ENCODE measurements at places on chromosomes 16 and 17.
A peak's percentile ranks its signal among the peaks of the same experiment; 100 is the strongest.

GRCh38 chr16:89448656-89449055 lies 41.7 kb downstream of the ANKRD11 start:
- no peak for DNase-seq

DNA sequence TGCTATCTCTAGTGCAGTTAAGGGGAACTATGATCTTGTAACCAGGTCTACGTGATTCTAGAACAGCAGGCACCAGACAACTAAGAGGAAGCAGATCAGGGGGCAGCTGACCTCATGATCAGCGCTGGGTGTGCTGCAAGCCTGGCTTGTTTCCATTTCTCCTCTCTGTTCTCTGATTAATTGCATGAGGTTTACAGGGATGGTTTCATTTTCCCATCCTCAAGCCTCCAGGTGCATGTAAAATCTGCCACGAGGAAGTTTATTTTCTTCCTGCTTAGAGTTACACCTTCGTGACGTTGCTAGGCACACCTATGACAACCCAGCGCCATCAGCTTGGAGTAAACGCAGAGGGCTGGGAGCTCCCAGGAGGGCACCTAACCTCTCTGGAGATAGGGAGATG lies 4.3 kb upstream of the NUPR1 start:
- no peak for DNase-seq

- DNase-seq, result peak; percentile 16
Observed at GRCh38 chr17:38815576-38816193, 9.4 kb downstream of the CWC25 start.

DNA sequence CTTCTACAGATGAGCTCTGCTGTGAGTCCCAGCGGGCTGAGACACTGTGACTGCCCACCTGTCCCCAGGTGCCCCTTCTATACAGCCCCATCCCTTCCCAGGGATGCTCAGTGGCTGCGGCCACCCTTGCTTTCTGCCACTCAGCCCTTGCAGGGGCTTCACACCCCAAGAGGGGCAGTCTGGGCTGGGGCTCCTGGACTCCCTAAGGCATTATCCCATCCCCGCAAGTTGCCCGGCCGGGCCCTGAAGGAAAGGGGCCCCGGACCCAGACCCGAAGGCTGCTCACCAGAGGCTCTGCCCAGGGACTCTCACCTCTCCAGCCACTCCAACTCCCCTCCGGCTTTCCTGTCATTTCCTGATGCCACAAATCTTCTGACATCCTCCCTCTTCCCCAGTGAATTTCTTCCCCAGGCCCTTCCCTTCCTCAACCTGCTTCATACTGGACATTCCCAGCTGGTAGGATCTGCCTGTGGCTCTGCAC lies 88.5 kb upstream of the TOB1 start:
- no peak for DNase-seq

GRCh38 chr17:37527249-37527851 lies 37.7 kb downstream of the DUSP14 start:
- peak; percentile 67 for DNase-seq

- DNase-seq, result no peak
Observed at GRCh38 chr17:65583921-65584603, 22.6 kb upstream of the AXIN2 start.

DNA sequence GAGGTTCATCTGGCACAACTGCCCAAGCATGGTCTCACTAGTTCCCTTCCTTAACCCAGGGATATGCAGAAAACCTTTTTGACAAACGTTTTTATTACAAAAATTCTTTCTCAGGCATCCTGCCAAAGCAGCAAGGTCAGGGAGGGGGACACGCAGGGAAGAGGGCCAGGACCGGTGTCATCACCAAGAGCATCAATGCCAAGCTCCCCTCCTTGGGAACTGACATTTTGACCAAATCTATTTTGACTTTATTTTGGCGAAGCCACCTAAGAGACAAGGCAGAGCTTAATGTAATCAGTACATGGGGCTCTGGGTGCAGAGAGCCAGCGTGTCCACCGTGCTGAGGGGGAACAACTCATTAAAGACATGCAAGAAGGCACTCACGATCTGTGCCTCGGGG lies 265.2 kb downstream of the CBLN1 start:
- no peak for DNase-seq

DNA sequence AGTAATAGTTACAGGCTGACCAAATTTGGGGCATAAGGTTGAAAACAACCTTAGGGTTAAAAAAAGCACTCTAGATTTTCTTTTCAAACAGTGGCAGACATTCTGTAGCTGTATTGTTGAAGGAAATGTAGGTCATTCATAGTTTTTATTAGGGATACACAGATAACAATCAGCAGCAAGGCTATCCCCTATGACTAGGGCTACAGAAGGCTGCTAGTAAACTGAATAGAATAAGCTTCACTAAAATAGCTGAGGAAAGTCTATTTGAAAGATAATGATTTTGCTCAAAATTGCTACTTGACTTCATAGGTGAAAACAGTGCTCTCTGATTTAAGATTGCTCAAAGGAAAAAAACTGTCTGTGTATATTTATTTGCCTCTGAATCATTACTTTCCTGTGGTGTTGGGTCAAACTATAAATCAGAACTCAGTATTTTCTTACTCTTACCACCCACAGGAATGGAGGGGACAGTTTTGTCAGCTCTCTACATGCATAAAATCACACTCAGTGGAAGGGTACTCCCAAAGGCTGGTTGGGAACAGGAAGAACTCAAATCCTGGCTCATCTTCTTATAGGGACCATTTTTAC lies 24.8 kb downstream of the RPGRIP1L start:
- no peak for DNase-seq

- no peak for DNase-seq
Observed at GRCh38 chr17:55216888-55217287, 47.9 kb upstream of the HLF start.

DNA sequence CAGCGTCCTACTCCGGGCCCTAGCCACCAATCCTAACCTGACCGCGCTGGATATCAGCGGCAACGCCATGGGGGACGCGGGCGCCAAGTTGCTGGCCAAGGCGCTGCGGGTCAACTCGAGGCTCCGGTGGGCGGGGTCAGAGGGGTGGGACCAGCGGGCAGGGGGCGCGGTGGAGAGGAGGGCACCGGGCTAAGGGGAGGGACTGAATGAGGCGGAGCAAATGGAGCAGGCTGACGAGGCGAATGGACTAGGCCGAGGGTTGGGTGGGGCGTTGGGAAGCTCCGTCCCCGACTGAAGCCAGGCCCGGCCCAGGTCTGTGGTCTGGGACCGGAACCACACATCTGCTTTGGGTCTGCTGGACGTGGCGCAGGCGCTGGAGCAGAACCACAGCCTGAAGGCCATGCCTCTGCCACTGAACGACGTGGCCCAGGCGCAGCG lies 4.6 kb downstream of the CARMIL2 start:
- DNase-seq, result peak; percentile 92

GRCh38 chr16:7597677-7598076 lies 265.0 kb downstream of the RBFOX1 start:
- no peak for DNase-seq

DNA sequence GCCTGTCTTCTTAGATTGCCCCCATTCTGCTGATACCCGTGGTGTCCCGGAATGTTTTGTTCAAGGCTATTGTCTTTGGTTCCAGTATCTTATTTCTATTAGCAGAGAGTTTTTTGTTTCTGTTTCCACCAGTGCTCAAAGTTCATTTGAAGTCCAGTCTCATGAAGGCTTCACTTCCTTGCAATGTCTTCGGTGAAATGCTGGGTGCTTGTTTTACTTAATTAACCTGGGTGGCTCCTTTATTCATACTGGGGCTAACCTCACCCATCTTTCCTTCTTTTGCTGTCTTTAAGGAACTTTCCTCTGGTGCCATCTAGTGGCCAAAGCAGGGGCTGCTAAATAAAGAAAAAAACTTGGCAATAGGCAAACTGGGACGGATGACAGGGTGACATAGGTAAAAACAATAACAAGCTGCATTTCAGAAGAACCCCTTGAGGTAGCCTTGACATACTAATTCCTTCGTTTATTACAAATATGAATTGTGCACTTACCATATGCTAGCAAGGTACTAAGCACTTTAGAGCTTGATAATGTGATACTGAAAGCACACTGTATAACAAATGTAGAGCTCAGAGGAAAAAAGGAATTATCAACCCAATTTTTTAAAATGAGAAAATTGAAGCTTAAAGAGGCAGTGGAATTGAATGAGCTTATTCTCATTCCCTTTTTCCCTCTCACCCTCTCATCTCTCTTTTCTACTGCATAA lies 2.8 kb upstream of the SMIM36 start:
- peak; percentile 57 for DNase-seq

DNA sequence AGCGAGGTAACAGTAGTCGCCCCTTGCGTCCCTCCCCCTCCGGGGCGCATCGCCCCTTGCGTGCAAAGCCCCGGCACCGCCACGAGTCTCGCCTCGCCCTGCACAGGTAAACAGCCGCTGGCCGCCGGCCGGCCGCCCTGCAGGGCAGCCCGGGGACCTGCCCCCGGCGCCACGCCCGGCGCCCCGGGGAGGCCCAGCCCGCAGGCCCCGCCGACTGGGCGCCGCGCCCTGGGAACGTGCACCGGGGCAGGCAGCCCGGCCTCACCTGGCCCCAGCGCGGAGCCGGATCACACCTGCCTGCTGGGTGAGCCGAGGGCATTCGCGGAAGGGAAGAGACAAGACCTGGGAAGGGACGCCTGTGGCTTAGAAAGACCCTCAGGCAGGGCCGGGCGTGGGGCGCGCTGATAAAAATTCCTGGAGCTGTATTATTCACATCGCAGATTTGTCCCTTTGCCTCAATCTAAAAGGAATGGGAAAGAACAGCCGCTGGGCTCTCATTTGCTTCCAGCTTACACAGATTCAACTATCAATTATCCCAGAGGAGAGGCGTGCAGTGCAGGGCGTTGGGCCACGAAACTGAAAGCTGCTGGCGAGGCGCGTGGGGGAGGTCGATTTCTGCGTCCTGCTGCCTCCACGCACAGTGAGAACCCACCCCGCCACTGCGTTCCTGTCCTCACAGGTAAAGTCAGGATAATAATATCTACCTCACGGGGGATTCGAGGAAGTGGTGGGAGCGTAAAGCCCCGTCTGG lies 451.9 kb downstream of the SLC39A11 start:
- peak; percentile 70 for DNase-seq

DNA sequence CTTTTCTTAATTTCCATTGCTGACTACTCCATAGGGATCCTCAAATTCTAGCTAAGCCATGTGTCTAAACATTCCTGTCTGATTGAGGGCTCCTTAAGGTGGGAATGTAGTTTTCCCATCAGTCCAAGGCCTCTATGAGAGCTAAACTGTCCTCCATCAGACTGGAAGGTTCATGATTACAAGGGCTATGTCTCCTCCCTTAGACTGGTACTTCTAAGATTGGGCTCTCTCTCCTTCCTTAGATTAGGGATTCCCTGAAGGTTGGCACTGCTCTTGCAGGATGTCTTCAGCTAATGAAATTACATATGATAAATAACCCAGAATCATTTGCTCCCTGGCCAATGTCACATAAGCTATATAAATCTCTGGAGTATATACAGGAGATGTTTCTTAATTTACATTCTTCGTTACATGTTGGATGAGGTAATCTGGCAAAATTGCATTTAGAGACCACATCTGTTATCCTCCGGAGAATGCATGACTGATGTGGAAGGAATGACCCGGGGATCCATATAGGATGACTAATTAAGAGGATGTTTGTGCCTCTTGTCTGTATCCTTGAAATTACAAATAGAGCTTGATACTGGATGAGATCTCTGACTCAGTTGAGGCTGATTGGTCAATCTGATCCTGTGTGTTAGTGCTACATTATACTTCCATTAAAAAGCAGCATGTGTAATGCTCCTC lies 14.2 kb downstream of the B4GALNT2 start:
- DNase-seq, result no peak

GRCh38 chr16:49843758-49844157 lies 12.2 kb downstream of the ZNF423 start:
- DNase-seq, result no peak

DNA sequence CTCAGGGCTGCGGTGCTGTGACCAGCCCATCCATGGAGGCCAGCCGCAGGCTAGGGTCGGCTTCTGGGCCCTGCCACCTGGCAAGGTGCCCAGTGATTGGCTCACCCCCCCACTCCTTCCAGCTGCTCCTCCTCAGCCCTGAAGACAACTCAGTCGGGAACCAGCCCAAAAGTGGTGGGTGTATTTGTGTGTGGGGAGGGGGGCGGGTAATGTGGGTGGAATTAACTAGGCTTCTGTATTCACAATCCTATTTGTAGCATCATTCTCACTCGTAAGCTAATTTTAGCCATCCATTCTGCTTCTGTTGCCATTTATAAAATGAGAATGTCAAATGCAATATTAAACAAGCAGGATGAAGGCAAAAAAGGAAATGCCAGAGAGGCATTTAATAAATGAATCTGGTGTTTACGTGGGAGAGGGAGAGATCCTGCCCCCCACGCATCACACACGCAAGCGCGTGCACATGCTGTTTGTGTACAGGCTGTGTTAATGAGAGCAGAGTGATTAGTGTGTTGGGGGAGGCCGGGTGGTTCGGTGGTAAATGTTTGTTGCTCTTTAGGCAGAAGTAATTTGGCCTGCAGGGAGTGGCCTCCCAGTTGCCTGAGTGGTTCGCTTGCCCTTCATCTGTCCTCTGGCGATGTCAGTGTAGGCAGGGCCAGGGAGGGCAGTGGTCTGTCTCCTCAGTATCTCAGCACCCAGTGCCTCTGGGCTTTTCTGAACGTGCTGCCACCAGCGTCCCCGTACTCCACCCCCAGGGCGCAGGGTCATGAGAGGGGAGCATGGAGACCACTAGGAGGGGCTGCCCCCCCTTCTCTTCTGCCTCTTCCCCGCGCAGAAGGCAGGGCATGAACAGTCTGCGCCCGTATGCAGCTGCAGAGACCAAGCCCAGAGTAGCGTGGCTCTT lies 140.1 kb downstream of the CCDC182 start:
- no peak for DNase-seq

- DNase-seq, result peak; percentile 64
Observed at GRCh38 chr17:8002721-8003593, 542 bp downstream of the GUCY2D start.

DNA sequence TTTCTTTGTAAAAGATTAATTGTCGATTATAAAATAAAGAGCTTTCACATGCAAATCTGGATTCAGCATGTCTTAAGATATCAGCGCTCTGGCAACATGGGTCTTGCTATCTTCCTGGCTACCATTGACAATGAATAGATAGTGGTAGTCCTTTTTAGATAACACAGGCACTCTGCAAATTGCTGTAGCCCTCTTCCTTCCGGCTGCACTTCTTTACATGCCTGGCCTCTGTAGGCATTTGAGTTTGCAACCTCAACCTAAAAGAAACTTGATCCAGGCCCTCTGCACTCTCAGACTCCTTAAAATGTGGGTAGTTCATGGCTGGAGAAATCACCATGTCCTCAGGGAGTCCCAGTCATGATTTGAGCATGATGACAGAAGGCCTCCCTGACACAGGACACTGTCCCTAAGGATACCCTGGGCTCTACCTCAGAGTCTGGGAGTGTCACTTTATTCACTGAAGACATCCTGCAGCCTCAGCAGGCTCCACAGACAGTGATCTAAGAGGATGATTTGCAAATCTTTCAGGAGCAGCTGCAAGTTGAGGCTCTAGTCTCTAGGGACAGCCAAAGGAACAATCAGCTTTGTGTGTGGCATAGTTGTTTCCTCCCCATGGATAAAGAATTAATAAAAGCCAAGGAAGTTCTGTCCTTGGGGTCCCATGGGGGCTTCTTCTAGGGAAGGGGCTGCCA lies 529.4 kb downstream of the RBFOX1 start:
- no peak for DNase-seq

DNA sequence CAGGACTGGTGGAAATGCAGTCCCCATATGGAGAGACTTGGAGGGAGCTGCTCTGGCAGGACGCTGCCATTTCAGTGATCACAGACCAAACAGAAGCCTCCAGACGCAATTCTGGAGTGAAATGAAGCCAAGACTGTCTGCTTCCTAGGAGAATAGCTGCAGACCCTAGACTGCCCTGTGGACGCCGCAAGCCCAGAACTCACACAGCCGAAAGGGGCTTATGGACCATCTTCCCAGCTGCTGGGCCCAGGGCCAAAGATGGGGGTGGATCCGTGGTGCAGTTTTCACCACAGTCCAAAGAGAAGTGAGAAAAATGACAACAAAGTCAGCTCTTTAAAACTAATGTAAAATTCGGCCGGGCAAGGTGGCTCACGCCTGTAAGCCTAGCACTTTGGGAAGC lies 165.7 kb downstream of the CBLN1 start:
- DNase-seq, result no peak

All from iPS-NIHi11 (cell line).